EL (cell line): ENCODE measurements at places on chromosomes 5 and 9.

DNA sequence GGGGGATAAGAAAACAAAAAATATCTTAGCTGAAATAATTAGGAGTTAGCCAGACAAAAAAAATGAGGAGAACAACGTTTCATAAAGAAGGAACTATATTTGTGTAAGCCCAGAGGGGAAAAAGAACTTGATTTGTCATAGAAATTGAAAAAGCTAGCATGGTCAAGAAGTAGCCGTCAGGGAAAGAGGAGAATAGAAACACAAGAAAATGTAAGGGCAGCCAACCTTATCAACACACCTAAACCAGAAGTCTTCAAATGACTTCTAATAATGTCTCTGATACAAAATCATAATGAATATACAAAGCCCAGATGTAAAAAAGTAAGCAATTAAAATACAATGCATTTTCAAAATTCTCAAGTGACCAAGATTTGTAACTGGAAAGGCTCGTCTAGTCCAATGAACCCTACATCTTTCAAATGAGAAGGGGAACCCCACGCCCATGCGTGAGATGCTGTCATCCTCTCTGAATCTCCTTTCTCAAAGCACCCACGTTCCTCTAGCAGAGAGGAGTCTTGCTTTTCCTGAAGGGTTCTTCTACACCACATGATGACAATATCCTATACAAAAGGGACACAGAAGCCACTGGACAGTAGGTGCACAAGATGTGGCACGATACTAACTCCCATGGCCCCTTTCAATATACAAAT lies 103.7 kb downstream of the ARL15 start:
- no peak for DNase-seq

DNA sequence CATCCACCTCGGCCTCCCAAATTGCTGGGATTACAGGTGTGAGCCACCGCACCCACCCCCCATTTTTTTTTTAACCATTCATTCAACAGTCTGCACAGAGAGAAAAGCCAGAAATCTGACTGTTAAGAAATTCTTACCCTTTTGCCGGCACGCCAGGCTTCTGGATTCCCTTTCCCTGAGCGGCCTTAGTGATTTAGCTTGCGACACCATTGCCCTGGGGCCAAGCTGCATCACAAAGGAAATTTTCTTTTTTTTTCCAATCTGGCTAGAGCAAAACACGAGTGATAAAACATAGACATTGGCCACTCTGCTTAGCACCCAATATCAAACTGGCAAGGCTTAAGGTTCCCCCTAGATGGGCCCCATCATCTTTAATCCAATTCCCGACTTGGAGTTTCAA lies 21.2 kb upstream of the ATOSB start:
- no peak for DNase-seq

DNA sequence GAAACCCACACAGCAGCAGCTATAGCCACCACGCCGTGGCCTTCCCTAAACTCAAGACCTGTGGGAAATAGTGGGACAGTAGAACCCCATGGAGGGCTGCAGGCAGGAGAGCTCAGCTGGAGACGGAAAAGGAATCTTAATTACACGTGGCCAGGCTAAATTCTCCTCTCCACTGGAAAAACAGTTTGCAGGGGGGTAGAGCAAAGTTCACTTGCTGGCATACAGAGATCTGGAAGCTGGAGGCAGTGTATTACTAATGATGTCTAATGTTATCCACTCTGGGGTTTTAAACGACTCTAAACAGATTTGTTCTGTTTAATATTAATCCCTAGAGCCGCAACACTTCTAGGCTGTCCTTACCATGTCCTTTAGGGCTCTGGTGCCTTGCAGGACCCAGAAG lies 257.1 kb downstream of the SAXO1 start:
- DNase-seq = no peak

DNA sequence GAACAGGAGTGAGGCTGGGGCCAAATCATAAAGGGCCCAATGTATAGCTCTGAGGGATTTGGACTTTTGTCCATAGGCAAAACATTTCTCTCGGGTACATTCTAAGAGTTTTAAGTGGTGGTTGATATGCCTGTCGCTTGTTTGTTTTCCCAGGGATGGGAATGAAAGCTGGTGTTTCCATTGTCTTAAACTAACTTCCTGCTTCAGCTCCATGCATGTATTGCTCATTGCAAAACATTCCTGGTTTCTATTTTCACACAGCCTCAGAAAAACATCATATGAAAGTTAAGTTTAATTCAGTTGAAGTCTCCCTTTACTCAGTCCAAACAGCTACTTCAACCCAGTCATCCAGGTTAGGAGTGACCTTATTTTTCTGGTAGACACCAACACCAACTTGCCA lies 235.0 kb downstream of the ACTL7B start:
- peak; percentile 40 for DNase-seq

- no peak for DNase-seq
Measured at GRCh38 chr9:84189904-84190303, 150.7 kb downstream of the SLC28A3 start.

DNA sequence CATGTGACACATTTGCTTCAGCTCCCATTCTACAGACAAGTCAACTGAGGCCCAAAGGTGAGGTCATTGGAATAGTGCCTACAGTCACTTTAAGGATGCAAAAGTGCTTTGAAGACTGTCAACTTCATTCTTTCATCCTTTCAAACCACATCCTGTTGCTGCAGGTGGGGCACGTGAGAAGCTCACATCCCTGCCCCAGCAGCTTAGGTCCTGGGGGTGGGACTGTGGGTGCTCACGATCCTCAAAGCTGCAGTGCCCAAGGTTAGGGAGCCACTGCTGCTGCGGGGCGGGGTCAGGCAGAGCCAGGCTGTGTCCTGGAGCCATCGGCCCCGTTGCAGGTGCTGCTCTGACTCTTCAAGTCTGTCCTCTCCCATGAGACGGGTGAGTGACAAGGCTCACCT lies 57.9 kb upstream of the IER5L start:
- no peak for DNase-seq

- DNase-seq = no peak
Measured at GRCh38 chr5:35745660-35746059, 111.0 kb upstream of the IL7R start.

DNA sequence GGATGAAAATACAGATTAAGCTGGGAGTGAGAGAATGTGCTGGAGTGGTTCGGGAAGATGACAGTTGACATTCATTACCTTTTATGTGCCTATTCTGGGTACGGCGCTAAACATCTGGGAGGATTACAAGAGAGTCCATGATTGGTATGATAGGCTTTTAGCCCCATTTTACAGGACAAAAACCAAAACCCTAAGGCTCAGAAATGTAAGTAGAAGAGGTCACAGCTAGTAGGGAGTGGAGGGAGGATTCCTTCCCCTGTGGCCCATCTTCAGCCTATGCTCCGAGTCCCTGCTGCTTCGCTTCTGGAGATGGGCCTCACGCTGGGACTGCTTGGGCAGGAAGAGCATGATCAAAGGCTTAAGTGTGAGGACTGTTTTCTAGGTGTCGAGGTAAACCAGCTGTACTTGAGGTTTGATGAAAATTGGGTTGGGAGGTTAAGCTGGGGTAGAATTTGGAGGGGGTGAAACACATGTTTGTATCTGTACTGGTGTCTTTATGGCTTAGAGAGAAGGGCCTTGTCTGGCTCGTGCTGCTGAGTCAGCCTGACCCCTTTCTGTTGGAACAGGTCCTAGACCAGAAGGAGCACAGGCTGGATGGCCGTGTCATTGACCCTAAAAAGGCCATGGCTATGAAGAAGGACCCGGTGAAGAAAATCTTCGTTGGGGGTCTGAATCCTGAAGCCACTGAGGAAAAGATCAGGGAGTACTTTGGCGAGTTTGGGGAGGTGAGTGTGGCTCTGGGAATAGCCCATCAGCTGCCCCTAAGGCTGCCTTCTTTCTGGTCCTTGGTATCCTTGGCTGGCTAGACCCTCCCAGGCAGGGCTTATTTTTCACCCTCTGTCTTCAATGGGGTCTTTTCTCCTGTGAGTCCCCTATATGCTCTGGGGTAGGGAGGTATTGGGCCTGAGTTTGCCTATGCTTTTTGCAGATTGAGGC lies 2.1 kb downstream of the HNRNPAB start:
- no peak for DNase-seq

- DNase-seq = no peak
Measured at GRCh38 chr5:132238901-132239500, 11.3 kb upstream of the P4HA2 start.

GRCh38 chr5:170488570-170488969 lies 15.2 kb upstream of the KCNIP1 start:
- DNase-seq = no peak

GRCh38 chr5:98497418-98497817 lies 276.0 kb upstream of the RGMB start:
- no peak for DNase-seq

- peak; percentile 60 for DNase-seq
Measured at GRCh38 chr5:7886849-7887475, 18.0 kb downstream of the MTRR start.

- no peak for DNase-seq
Measured at GRCh38 chr5:151665613-151666012, 21.1 kb downstream of the SPARC start.
